ENCODE measurements at places on chromosomes 5 and 9.

- no peak for DNase-seq
- H3K4me1 ChIP-seq, result no peaks in the 10 kb centered on the region
- no peaks in the 10 kb centered on the region for H3K36me3 ChIP-seq
- H3K27ac ChIP-seq, result no peak overlapping the region
- no peaks in the 10 kb centered on the region for H3K27me3 ChIP-seq
Observed at GRCh38 chr5:127040796-127041520, 10.6 kb upstream of the MARCHF3 start.

- no peaks in the 10 kb centered on the region for H3K4me1 ChIP-seq
- H3K36me3 ChIP-seq, result no peaks in the 10 kb centered on the region
- no peaks in the 10 kb centered on the region for H3K27me3 ChIP-seq
- no peak overlapping the region for H3K27ac ChIP-seq
- no peak overlapping the region for H3K4me3 ChIP-seq
Observed at GRCh38 chr9:135000647-135001245, 83.0 kb upstream of the FCN1 start.

DNA sequence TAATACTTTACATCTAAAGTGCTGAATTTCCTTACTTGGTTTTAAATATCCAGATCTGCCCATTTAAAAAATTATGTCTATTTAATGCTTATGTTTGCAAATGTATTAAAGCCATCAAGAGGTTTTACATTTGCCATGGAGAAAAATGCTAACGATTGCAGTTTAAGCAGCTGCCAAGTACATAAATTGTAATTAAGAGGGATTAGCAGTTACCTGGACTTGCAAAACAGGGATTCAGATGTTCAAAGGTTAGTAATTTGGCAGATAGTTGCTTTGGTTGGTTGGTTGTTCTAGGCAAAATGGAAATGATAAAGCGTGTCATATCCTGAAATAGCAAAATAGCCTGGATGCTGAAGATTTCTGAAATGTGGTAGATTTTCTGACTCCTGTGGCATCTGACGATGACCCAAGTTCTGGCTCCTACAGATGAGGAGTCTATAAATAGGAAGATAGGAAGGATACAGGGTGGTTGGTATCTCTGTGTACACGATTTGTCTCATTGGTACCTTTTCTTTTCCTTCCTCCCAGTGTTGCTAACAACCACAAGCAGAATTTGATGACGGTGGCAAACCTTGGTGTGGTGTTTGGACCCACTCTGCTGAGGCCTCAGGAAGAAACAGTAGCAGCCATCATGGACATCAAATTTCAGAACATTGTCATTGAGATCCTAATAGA is 282.9 kb downstream of the NR3C1 start:
- no peak for DNase-seq
- H3K4me1 ChIP-seq, result no peaks in the 10 kb centered on the region
- H3K4me3 ChIP-seq, result no peak overlapping the region
- no peak overlapping the region for H3K27ac ChIP-seq

- no peaks in the 10 kb centered on the region for H3K4me1 ChIP-seq
- no peaks in the 10 kb centered on the region for H3K36me3 ChIP-seq
- no peak overlapping the region for H3K4me3 ChIP-seq
- no peak for DNase-seq
Observed at GRCh38 chr9:22379272-22379671, 67.4 kb upstream of the DMRTA1 start.

DNA sequence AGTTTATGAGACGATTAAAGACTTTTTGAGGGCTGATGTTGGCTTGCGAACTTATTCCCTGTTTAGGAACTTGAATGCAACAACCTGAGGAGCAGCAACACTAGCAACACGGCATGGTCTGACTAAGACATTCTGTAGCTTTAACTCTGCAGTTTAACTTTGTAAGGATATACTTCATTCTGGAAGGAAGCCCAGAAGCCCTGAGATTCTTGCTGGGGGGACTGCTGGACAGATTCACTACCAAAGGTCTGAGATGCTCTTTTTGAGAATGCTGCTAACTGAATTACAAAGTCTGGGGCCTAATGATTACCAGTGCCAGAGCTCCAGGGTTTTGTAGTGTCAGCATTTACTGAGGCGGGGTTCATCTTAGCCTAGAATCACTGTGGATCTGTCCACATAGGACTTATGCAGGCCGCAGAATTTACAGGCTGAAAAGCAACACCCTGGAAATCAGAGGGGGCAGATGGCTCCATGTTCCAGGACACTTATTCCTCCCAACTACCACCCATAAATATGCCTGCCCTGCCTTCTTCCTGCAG is 537.1 kb upstream of the CDH18 start:
- no peak overlapping the region for H3K4me3 ChIP-seq
- no peak overlapping the region for H3K27ac ChIP-seq
- no peak for DNase-seq
- H3K4me1 ChIP-seq, result no peaks in the 10 kb centered on the region
- H3K36me3 ChIP-seq, result no peaks in the 10 kb centered on the region
- no peaks in the 10 kb centered on the region for H3K27me3 ChIP-seq

DNA sequence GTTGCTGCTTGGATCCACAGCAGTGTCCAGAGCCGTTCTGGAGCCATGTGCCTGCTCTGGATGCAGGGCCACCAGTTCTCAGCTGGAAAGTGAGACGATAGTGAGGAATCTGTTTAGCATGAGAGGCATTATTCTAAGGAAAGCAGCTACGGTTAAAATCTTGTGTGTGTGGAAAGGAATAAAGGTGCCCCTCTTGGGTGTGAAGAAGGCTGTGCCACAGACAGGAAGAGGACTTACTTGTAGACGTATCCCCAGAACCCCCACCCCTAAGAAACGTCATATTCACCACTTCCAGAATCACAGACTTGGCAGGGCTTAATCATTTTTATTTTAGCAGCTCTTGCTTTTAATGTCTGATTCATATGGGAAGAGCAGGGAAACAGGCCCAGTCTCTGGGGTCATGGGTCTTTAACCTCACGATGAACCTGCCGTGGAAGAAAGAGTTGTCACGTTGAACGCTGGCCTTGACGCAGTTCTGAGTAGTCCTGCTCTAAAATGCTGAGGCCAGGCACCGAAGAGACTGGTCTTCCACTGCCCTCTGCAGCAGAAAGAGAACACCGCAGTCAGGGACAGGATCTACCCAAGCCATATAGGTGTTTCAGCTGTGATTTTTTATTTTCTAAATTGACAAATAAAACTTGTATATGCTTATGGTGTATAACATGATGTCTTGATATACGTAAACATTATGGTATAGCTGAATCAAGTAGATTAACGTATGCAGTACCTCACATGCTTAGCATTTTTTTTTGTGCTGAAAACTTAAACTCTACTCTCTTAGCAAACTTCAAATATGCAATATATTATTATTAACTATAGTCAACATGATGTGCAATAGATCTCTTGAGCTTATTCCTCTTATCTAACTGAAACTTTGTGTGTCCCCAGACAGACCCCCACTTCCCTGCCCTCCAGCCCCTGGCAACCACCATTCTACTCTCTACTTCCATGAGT is 38.8 kb downstream of the CARTPT start:
- no peak overlapping the region for H3K27ac ChIP-seq
- DNase-seq, result no peak
- no peaks in the 10 kb centered on the region for H3K27me3 ChIP-seq
- no peak overlapping the region for H3K4me3 ChIP-seq
- H3K36me3 ChIP-seq, result no peaks in the 10 kb centered on the region

- H3K4me3 ChIP-seq, result peak overlapping the region; percentile 58
- peak overlapping the region; percentile 13 for H3K27ac ChIP-seq
- no peaks in the 10 kb centered on the region for H3K27me3 ChIP-seq
- no peaks in the 10 kb centered on the region for H3K36me3 ChIP-seq
Observed at GRCh38 chr9:120713257-120714087, 798 bp downstream of the MEGF9 start.

DNA sequence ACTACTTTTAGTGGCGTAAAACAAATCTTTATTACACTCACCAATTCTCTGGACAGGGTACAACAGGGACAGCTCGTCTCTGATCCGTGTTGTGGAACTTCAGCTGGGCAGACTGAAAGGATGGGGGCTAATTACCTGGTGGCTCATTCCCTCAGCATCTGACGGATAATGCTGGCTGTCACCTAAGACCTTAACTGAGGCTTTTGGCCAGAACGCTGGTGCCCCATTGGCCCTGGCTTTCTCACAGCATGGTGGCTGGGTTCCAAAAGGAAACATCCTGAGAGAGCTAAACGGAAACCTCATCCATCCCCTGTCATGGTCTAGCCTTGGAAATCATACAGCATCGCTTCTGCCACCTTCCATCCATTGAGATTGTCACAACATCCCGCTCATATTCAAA is 62.9 kb downstream of the RAI14 start:
- no peaks in the 10 kb centered on the region for H3K27me3 ChIP-seq
- DNase-seq, result no peak
- H3K36me3 ChIP-seq, result no peaks in the 10 kb centered on the region
- H3K27ac ChIP-seq, result no peak overlapping the region
- H3K4me1 ChIP-seq, result no peaks in the 10 kb centered on the region

DNA sequence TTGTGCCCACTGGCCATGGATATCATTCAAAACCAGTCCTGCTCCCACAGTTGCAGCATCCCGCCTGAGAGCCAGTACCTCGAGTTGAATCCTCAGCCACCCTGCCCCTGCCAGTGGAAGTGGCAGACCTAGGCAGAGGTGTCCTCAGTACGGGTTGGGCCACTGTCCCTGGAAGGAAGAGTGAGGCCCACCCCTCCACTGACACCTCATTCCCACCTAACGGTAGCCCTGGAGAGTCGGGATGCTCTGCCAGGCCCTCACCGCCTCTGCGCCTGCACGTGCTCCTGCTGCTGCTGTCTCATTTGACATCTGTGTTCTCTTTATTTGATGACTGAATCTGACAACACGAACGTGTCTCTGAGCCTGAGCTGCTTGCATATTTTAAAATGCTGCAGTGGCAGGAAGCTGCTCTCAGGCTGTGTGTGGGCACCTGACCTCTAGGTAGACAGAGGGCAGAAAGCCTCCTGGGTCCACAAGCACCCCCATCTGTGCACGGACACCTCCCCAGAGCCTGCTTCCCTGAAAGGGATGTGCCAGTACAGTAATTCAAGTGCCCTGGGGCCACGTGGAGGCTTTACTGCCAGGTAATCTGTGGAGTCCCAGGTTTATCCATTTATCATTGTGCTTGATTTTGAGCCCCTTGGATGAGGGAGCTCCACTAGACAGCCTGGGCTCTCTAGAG is 194.7 kb downstream of the CACNA1B start:
- no peak overlapping the region for H3K4me3 ChIP-seq
- H3K4me1 ChIP-seq, result no peaks in the 10 kb centered on the region
- no peaks in the 10 kb centered on the region for H3K36me3 ChIP-seq
- DNase-seq, result peak; percentile 32
- H3K27ac ChIP-seq, result no peak overlapping the region
- no peaks in the 10 kb centered on the region for H3K27me3 ChIP-seq

GRCh38 chr9:8206720-8207119 is 407.1 kb upstream of the DMAC1 start:
- no peaks in the 10 kb centered on the region for H3K4me1 ChIP-seq
- H3K27me3 ChIP-seq, result no peaks in the 10 kb centered on the region
- no peak overlapping the region for H3K27ac ChIP-seq
- H3K4me3 ChIP-seq, result no peak overlapping the region

GRCh38 chr9:112971415-112971814 is 40.6 kb downstream of the ZNF883 start:
- H3K27me3 ChIP-seq, result peaks cover 2% of the 10 kb centered on the region
- no peak for DNase-seq
- no peak overlapping the region for H3K4me3 ChIP-seq
- H3K4me1 ChIP-seq, result no peaks in the 10 kb centered on the region
- H3K27ac ChIP-seq, result no peak overlapping the region

GRCh38 chr5:107531308-107531707 is 139.4 kb downstream of the EFNA5 start:
- no peaks in the 10 kb centered on the region for H3K27me3 ChIP-seq
- no peak overlapping the region for H3K27ac ChIP-seq
- H3K4me1 ChIP-seq, result peaks cover under 1% of the 10 kb centered on the region
- H3K36me3 ChIP-seq, result no peaks in the 10 kb centered on the region
- no peak overlapping the region for H3K4me3 ChIP-seq

DNA sequence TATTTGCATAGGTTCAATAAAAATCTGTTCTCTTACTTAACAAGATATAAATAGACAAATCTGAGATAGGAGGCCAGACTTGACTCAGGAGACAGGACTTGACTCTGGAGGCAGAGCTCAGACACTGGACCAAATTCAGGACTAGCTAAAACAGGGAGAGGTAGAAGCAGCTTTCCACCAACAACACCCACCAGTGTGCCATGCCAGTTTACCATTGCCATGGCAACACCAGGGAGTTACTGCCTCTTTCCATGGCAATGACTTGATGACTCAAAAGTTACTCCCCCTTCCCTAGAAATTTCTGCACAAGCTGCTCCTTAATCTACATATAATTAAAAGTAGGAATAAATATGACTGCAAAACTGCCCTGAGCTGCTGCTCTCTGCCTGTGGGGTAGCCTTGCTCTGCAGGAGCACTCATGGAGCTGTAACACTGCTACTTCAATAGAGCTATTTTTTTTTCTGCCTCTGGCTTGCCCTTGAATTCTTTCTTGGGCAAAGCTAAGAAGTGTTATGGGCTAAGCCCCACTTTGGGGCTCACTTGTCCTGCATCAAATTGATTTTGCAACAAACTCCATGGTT is 473.0 kb downstream of the PLK2 start:
- H3K27me3 ChIP-seq, result no peaks in the 10 kb centered on the region
- H3K4me3 ChIP-seq, result no peak overlapping the region
- H3K4me1 ChIP-seq, result no peaks in the 10 kb centered on the region
- no peak overlapping the region for H3K27ac ChIP-seq
- DNase-seq, result no peak

DNA sequence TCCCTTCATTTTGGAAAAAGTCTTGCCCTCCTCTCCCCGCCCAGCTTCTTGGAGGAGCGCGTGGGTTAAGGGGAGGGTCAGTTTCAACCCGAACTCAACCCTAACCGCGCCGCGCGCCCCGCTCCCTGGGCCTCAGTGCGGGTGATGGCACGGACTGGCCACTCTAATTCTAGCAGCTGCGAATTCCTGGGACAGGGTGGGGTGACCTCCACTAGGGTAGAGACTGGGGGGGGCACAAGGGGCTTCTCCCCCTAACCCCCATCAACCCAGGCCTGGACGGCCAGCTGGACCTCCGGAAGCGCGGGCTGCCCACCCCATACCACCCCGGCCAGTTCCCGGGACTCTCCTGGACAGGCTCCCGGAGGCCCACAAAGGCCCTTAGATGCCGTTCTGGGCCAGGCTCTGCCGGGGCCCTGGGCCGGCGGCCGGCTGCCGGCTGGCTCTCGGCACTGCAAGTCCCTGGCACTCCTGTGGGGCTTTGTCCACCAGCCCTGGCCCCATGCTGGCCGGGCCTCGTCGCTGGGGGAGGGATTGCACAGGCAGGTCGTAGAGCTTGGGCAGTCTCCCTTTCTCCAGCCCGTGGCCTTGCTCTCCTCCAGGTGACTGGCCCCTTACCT is 7.2 kb upstream of the PSD2 start:
- peak overlapping the region; percentile 30 for H3K4me3 ChIP-seq
- no peak overlapping the region for H3K27ac ChIP-seq
- H3K27me3 ChIP-seq, result no peaks in the 10 kb centered on the region
- H3K36me3 ChIP-seq, result no peaks in the 10 kb centered on the region
- DNase-seq, result no peak
- H3K4me1 ChIP-seq, result no peaks in the 10 kb centered on the region

Measured in pancreas (tissue), 10 donors.